T follicular helper cell (primary cell): ENCODE measurements at places on chromosomes 1 and 21.

- DNase-seq, result no peak
Observed at GRCh38 chr21:44496564-44497550, 41.5 kb downstream of the LRRC3 start.

GRCh38 chr1:117541003-117541402 is 64.8 kb upstream of the TENT5C start:
- DNase-seq, result no peak

DNA sequence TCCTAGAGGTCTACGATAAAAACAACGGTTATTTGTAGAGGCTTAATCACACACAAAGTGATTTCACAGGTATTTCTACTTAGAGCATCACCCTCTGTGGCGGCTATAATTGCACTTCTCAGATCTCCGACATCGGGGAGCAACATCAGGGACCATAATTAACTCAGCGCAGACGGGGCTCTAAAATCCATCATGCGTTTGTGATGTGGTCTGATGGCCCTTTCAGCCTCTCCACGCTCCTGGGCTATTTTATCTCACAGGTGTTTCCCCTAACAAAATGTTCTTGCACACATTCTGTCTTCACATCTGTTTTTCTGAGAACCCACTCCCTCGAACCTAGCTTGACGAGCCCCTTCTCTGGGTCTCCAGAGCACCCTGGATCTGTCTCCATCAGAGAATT is 146.3 kb upstream of the DUSP10 start:
- DNase-seq, result no peak

DNA sequence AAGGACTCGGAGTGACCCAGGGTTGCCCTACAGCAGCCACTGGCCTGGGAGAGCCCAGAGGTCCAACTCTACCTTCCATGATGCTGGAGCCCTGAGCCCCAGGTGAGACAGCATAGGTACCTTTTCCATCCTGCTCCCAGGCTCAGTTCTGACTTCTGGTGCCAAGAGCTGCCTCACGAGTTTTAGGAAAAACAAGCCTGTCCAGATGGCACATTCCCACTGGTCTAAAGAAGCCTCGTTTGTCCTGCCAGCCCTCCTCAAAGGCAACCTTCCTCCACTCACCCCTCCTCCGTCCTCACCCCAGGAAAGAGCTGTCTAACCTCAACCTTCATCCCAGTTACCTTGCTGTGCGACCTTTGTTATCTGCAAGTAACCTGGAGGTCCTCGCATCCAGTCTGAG is 53.5 kb upstream of the PRELP start:
- DNase-seq, result no peak

DNA sequence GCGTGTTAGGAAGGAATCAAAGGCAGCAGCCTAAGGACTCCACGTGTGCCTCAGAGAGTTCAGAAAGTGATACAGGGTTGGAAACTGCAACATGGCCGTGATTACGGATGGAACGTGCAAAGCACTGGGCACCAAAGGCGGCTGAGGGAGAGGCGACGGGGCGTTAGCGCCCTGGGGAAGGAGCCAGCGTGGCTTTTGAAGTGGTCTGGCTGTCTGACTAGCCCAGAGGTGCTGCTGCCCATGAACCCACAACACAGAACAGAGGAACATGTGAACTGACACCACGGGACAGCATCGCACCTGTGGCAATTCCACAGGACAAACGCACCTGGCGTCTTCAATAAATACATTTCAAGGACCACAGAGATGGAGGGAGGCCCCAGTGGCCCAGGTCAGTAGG is 18.0 kb upstream of the TMEM52 start:
- no peak for DNase-seq

- no peak for DNase-seq
Observed at GRCh38 chr1:112110031-112110430, 120.6 kb upstream of the KCND3 start.

- DNase-seq, result no peak
Observed at GRCh38 chr1:31531177-31531999, 44.9 kb upstream of the TINAGL1 start.

GRCh38 chr1:68327414-68327813 is 95.1 kb upstream of the WLS start:
- no peak for DNase-seq

DNA sequence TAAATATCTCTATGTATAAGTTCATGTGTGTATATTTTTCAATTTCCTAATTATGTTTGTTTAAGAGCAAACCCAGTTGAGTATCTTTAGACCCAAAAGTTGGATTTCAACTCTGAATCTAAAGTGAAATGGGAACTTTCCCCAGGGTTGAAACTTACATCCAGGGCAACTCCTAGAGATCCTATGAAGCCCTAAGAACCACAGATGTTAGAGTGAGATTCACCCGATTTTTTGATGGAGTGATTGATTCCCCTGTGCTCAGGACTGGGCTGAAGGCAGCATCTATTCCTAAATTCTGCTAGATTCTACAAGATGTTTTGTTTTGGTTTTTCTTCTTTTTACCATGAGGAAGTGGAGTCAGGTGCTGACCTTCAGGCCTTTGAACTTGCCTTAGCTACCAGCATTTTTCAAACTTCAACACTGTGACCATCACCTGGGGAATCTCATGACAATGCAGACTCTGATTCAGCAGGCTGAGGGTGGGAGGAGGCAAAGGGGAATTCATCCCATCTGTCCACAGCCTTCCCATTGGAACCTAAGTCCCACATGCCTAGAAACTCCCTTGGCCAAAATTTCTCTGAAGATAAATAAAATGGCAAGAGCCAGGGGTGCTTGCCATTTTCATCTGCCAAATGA is 145.5 kb downstream of the ETS2 start:
- no peak for DNase-seq

GRCh38 chr1:111633736-111634247 is 14.2 kb downstream of the RAP1A start:
- no peak for DNase-seq

DNA sequence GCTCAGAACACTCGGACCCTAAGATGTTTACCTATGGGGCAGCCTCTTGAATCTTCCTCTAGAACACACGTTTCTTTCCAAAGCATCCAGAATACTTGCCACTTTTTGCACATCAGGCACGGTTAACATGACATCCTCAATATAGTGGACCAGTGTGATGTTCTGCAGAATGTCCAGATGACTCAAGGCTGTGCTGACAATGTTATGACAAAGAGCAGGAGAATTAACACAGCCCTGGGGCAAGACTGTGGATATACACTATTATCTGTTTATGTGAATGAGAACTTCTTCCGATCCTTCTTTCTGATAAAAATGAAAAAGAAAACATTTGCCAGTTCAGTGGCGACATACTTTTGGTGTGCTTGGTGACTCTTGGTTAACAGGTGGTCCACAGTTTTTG is 154.3 kb downstream of the PDE4B start:
- no peak for DNase-seq

DNA sequence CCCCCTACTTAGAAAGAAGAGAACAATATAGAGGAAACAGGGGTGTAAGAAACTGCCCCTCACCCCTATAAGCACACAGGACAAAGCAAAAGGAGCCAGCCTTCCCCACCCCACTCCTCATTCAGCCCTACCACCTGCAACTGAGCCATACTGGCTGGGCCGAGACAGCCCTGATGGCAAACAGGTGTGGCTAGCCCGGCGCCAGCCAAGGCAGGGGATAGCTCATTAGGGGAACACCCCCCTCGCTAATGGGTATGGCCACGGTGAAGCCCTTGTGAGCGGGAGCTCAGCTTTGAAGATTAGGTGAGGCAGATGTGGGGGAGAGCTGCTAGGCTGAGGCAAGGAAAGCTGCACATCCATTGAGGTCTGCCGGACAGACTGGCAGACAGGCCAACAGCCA is 65.5 kb downstream of the ERI3 start:
- DNase-seq, result no peak

GRCh38 chr1:32963746-32964460 is 706 bp downstream of the RNF19B start:
- peak; percentile 44 for DNase-seq

GRCh38 chr21:46357335-46357604 is 33.3 kb downstream of the PCNT start:
- DNase-seq, result no peak

- no peak for DNase-seq
Observed at GRCh38 chr1:158809256-158809655, 21.9 kb upstream of the MNDA start.

GRCh38 chr1:46623743-46624644 is 7.4 kb upstream of the MOB3C start:
- no peak for DNase-seq

DNA sequence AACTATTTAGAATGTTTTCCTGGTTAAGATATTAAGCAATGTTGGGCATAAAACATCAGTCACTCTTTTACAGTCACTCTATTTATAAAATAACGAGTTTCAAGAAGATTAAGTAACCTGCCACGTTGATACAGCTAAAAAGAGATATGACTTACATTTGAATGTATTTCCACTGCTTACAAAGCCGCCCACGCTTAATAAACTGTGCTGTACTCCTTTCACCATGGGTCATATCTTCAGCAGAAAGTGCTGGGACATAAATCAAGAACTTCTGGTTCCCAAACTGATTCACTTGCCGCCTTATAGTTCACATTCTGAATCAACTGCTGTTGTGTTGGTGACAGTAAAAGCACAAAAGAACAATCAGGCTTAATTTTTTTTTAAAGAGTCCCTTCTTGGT is 666.7 kb downstream of the NCAM2 start:
- DNase-seq, result no peak

- DNase-seq, result no peak
Observed at GRCh38 chr1:97844552-97845089, 76.2 kb downstream of the DPYD start.

GRCh38 chr1:40956407-40956806 is 23.1 kb upstream of the CTPS1 start:
- no peak for DNase-seq

- DNase-seq, result no peak
Observed at GRCh38 chr1:47765742-47766485, 231.3 kb downstream of the TRABD2B start.

DNA sequence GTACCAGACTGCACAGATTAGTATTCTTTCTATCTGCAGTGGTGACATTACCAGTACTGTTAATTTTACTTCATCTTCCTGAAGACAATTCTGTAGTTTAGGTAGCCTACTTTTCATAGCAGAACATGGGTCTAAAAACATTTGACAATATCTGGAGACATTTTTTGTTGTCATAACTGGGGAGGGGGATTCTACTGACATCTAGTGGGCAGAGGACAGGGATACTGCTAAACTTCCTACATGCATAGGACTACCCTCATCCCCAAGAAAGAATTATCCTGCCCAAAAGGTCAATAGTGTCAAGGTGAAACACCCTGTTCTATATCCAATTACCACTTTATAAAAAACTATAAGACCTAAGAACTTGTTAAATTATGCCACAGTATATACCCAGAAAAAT is 3.4 kb upstream of the ARHGAP29 start:
- DNase-seq, result no peak

DNA sequence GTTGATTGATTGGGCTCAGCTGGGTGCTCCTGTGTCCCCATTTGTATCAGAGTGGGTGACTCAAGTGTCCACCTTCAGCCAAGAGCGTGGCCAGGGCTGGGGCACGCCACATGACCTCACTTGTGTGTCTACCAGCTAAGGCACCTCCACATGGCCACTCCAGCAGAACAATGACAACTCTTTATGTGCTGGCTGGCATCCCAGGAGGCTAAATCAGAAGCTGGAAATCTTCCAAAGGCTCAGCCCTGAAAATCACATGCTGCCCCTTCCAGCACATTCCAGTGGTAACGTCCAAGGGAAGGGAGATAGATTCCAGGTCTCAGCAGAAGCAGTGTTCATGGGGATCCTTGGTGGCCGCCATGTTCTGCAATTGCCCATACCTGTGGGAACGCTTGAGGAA is 585.5 kb downstream of the AJAP1 start:
- no peak for DNase-seq

DNA sequence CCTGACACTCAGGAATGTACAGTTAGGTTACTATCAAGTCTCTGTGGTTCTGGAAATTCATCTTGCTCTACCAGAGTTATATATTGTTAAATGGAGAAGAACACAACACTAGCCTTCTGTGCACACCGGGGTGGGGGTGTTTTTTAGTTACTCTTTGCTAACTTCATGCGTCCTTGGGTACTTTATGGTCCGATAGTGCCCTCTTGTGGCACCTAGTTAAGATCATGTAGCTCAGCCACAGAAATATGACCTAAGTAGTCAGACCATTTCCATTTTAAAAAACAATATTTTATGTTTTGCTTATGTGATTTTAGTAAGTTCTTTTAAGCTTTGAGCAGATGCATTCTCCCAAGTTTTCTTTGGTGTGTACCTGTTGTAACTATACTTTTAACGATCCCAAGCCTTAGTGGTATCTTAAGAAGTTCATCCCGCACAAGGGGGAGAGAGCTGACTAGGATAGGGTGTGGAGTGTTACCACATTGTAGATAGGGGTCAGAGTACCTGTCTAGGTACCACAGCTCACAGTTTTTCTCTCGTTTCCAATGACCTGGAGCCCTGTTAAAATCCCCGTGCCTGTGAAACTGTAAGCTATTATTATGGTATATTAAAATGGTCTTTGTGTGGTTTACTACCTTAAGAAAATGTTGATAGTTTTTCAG is 20.6 kb upstream of the SH3D21 start:
- peak; percentile 65 for DNase-seq

- no peak for DNase-seq
Observed at GRCh38 chr1:55048453-55049270, 9.3 kb downstream of the PCSK9 start.

GRCh38 chr1:74340656-74341055 is 105.5 kb downstream of the TNNI3K start:
- no peak for DNase-seq

GRCh38 chr21:45403825-45404729 is 888 bp upstream of the COL18A1 start:
- DNase-seq, result no peak

GRCh38 chr1:198520524-198521254 is 19.8 kb downstream of the ATP6V1G3 start:
- DNase-seq, result no peak

DNA sequence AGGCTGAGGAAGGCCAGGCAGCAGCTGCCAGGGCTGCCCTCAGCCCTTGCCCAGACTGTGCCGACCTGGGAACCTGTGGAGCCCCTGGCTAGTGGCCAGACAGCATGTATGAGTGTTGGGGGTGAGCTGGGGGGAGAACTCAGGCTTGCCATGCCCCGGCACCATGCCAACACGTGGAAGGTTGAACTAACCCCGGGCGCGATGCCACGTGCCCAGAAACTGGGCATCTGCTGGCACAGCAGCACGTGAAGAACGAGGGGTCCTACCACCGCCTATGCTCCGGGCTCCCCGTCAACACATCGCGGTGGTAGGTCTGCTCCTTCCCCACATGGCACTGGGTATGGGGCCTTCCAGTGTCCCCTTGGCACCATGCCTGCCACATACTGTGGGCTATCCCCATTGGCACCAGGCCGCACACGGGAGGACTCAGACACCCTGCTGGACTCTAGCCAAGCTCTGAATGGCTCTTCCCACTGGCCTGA is 68.7 kb downstream of the CASZ1 start:
- DNase-seq, result no peak

DNA sequence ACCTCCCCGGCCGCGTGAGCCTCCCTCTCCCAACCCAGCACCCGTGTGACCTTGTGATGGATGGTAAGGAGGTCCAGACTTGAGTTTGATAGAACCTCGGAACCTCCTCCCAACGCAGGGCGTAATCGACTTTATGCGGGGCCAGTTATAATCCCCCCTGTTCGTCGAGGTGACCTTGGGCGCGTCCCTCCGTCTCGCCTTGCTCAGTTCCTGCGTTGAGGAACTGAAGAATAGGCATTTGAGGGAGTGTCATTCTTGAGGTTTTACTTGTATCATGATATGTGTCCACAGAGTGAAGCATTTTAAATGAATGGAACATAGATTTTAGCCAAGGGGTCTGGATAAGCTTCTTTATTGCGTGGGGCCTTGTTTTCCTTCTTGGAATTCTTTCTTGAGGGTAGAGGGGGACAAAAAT is 433 bp downstream of the TIMM17A start:
- DNase-seq, result no peak
